ENCODE measurements at places on chromosomes 1 and 21.

- DNase-seq: no peak
These were observed 3.8 kb upstream of the ATXN7L2 start for GRCh38 chr1:109479901-109480300.

DNA sequence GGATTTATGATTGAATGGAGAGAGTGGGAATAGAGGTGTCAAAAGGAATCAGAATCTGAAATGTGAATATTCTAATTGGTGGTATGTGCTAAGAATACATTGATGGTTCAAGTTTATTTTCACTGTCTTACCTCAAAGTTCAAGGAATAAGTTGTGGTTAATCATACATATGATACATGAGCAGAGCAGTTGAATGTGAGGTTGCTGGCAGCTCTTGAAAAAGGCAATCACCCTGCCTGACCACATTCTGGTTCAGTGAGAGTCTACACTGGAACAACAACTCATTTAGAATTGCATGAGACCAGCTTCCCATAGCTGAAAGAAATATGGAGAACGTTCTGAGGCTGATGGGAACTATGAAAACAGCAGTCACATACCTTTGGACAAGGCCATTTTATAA, 68.3 kb upstream of the ARHGAP29 start:
- no peak for DNase-seq

DNA sequence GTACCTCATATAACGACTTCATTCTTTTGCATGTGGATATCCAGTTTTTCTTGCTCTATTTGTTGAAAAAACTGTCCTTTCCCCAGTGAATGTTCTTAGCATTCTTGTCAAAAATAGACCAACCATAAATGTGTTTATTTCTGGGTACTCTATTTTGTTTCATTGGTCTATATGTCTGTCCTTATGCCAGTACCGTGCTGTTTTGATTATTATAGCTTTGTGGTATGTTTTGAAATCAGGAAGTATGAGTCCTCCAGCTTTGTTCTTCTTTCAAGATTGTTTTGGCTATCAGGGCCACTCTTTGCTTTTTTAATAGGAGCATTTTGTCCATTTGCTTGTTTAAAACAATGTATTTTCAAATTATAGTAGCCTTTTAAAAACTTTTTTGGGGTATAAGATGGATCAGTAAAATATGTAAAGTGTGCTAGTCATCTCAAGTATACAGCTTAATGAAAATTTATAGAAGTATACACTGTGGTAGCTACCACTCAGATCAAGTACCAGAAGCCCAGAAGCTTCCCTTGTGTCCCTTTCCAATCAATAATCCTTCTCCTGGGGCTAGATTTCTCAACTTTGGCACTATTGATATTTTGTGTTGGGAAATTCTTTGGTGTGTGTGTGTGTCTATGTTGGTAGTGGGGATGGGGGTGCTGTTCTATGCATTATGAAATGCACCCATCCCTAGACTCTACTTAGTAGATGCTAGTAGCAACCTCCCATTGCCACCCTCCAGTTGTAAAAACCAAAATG, 16.8 kb downstream of the MROH7 start:
- no peak for DNase-seq

DNA sequence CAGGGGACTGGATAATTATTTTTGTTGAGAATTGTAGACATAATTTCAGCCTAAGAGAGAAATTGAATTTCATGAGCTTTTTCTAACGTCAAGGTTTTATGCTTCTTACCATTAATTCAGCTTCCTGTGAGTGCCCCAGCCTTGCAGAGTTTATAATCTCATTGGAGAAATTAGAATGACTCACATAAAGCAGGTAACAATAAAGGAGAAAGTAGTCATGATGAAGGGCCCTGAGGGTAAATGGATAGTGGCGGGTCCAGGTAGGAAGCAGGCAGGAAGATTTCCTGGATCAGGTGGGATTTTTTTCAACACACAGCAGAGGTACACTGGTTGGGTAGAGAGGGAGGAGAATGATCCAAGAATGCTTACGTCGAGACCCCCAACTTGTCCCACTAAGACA, 311.4 kb downstream of the BARHL2 start:
- no peak for DNase-seq

GRCh38 chr1:59947047-59947938, 20.7 kb upstream of the CYP2J2 start:
- peak; percentile 35 for DNase-seq

DNA sequence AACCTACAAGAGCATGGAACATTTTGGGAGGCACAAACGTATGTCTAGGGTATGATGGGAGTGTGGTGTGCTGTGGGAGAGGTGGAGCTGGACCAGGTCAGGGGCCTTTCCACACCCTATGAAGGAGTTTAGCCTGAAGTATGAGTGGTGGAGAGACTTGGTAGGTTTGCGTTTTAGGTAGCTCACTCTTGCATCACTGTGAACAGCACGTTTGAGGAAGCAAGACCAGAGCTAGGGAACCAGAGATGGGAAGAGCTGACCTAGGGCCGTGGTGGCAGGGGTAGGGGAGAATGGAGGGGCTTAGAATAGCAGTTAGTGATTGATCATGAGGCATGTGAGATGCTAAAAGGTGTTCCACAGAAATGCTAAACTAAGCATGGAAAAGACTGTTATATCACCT, 25.1 kb upstream of the ZFP69B start:
- no peak for DNase-seq

DNA sequence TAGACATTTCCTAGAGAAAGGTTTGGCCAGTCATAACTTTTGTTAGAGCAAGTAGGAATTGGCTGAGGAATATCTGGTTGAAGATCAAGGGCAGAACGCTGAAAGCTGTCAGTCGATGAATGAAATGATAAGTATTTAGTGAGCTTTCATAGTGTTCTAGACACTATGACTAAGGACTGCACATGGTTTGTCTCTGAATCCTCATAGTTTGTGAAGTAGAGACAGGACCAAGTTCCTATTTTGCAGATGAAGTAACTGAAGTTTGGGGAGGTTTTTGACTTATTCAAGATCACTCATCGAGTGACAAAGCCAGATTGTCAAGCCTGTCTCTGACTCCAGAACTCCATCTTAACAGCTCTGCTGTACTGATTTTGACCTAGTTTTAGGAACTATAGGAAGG, 4.7 kb downstream of the ELOA start:
- no peak for DNase-seq

DNA sequence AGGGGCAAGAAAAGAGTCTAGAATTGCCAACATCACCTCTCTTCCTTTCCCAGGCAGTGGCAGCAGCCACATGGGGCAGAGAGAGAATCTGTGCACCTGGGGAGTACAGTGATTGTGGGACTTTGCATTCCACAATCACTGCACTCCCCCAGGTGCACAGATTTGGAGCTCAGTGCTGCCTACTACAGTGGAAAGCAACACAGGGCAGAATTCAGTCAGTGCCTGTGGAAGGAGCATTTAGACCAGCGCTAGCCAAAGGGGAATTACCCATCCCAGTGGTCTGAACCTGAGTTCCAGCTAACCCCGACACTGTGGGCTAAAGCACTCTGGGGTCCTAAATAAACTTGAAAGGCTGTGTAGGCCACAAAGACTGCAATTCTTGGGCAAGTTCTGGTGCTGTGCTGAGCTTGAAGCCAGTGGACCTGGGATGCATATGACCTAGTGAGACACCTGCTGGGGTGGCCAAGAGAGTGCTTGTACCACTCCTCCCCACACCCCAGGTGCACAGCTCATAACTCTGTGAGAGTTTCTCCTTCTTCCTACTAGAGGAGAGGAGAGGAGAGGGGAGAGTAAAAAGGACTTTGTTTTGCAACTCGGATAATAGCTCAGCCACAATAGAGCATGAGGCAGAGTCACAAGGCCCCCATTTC, 50.3 kb downstream of the NUP210L start:
- no peak for DNase-seq

GRCh38 chr1:188689542-188689941, 1788.1 kb downstream of the BRINP3 start:
- DNase-seq: no peak

- DNase-seq: no peak
These were observed 328.7 kb downstream of the SIPA1L2 start for GRCh38 chr1:232301246-232301645.

DNA sequence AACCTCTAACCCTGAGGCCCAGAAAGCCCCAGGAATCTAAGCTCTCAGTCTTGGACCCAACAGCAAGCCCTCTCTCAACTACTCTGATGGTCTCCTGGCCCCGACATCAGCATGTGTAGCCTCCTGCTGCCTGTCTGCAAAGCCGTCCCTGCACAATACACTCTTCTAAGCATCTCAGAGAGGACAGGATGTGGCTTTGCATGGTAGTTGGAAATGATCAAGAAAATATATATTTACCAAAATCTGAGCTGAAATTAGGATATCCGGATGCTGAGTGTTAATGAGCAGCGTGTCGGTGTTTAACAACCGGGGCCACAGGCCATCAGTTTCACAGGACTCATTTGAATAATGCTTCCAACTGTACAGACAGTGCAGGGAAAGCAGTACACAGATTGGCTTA, 59.1 kb upstream of the SIM2 start:
- no peak for DNase-seq

DNA sequence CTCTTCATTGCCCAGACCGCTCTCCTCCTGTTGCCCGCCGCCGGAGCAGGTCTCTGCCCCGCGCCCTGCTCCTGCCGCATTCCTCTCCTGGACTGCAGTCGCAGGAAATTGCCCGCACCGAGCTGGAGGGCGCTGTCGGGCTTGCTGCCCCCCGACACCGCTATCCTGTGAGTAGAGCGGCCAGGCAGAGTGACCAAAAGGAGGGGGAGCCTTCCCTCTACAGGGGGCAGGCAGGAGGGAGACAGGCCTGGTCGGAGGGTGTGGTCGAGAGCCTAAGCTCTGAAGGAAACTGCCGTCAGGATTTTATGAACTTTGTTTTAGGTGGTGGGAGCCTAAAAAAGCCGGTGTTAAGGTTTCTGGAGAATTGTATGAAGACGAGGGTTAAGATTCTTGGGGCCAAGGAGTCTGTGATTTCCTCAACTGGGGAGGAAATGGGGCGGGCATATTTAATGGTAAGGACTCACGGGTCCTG, 517 bp downstream of the LRIG2 start:
- no peak for DNase-seq

DNA sequence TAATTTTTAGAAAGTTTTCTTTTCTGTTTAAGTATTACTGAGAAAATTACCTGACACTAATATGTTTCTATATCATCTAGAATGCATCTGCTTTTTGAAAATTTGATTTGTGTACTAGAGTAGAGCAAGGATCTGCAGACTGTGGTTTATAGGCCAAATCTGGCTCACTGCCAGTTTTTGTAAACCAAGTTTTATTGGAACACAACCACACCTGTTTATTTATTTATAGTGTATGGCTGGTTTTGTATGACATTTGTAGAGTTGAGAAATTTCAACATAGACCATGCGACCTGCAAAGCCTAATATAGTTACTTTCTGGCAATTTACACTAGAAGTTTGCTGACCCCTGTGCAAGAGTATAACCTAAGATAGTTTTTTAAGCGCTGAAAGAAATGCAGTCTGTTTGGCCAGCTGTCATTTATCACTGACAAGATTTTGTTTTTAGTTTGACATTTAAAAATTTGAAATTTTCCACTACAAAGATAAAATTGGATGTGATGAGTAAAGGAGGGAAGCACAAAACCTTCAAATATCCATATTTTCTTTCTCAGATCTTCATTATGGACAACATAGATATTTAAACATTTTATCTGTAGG, 36.1 kb upstream of the CACYBP start:
- DNase-seq: no peak

DNA sequence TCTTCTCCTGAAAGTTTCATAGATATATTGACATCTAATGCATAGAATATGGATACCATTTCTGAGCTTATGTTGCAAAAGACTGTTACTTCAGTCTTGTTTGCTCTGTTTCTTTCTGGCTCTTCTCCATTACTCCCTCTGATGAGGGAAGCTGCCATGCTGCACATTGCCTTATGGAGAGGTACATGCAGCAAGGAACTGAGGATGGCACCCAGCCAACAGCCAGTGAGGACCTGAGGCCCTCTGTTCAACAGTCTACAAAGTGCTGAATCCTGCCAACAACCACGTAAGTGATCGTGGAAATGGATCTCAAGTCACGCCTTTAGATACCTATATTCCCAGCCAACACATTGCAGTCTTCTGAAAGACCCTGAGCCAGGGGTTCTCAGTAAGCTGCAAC, 66.6 kb upstream of the ADAMTS5 start:
- no peak for DNase-seq

DNA sequence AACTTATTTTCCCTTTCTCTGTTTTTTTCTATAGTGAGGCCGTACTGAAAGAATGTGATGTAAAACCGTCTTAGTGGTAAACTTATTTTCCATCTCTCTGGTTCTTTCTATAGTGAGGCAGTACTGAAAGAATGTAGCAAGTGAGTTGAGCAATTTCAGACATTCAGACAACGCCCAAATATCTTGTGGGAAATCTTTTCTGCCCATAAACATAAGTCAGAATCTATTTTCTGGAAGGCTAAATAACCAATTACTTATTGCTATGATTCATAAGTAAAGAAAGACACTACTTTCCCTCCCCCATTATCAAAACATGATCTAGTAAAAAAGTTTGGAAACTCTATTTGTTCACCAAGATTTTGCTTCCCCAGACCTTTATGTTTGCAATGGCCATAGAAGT, 18.8 kb upstream of the SCCPDH start:
- DNase-seq: no peak

GRCh38 chr1:200907611-200908097, 13.0 kb downstream of the INAVA start:
- DNase-seq: no peak

DNA sequence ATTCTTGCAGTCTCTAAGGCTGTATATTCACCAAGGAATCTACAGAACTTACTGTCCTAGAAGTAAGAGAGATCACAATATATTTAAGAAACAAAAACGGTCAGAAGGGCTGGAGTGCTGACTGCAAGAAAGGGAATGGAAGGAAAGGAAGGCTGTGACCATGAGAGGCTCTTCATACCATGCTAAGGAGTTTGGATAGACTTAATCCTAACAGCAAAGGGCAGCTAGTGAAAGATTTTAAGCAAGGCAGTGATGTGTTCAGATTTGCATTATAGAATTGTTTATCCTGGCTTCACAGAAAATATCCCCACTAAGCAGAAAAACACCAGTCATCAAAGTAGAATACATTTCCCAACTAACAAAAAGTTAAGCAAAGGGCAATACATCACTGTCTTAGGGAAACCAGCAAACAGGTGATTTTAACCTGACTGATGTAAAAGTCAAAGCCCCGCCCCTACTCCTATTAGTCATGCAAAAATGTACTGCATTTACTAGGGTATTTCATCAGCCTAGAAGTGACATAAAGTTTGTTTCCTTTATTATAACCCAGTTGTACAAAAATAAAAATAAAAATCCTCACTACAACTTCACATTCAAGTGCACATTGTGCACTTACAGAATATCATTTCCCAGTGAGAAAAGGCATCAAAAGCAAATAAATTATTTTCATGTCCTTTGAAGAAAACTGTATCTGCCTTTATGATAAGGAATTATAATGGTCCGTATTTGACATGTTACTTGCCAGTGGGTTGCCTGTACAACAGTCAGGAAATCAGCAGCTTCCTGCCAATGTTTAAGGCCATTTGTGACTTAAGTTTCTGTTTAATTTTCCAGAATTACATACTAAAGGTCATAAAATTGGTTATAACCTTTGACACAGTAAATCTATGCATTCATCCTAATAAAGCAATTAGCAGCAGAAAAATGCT, 17.2 kb downstream of the JAK1 start:
- peak; percentile 39 for DNase-seq
